ENCODE measurements at places on chromosomes 11 and 22. TPM values are rescaled to one million over a fixed set of nuclear protein-coding genes. Genes with fewer than 3 reads are reported as not detected.

Gene IRAG1
- 0.63 TPM for total RNA-seq

Gene ACCS
- 9.1 TPM for total RNA-seq

Gene OR4C45
- total RNA-seq = not detected

Gene KCTD14
- under 0.01 TPM for total RNA-seq

Gene RIC3
- not detected for total RNA-seq

Gene SCUBE1
- 0.51 TPM for total RNA-seq

Gene ANO1
- total RNA-seq = not detected

Gene SMTNL1
- not detected for total RNA-seq

Gene PDE3B
- 0.13 TPM for total RNA-seq

Gene P2RY2
- total RNA-seq = 0.64 TPM

Gene IGSF9B
- not detected for total RNA-seq

Gene LMF2
- total RNA-seq = 18.4 TPM

Gene OR4C13
- total RNA-seq = not detected

Gene DEFB131B
- total RNA-seq = not detected

Gene SSH3
- total RNA-seq = 7.2 TPM

Gene GGTLC2
- total RNA-seq = not detected

Gene EIF1AD
- 29.7 TPM for total RNA-seq

Gene GAS2
- 0.63 TPM for total RNA-seq

Gene PRG3
- not detected for total RNA-seq

Gene TSPAN18
- 26.3 TPM for total RNA-seq

Gene ZC3H7B
- total RNA-seq = 57.9 TPM

Gene MMP8
- not detected for total RNA-seq

Gene OR51B5
- total RNA-seq = not detected

Gene IL18
- total RNA-seq = not detected

Gene PPP6R3
- 115 TPM for total RNA-seq

Gene OR8D4
- total RNA-seq = not detected

Gene SPON1
- total RNA-seq = under 0.01 TPM

Gene RHOD
- total RNA-seq = 16.9 TPM

Data from dermis microvascular lymphatic vessel endothelial cell (primary cell).